Neuronal stem cell (in vitro differentiated cells): ENCODE measurements at places on chromosomes 11 and 22.
A peak's percentile ranks its signal among the peaks of the same experiment; 100 is the strongest.

DNA sequence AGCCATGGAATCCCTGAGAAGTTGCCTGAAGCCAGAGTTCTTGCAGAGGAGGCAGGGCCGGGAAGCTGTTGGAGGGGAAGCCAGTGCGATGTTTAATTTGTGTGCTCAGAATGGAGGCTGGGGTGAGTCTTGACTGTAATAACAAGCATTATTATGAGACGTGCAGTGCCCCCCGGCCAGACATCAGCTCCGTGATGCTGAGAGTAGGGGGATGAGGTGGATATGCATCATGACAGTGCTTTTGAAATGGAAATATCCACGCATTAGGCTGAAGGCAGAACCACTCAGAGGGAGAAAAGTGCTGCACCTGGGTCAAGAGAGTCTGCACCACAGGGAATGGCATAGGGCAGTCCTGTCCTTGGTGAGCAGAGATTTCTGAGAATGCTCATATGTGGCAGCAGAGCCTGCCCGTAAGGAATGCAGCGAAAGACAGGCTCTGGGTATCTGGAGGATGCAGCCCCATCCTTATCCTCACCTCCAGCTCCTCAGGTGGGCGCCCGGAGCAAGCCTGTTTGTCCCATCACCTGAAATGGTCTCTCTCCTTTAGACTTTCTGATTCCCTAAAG, 37.6 kb upstream of the SEZ6L start:
- DNase-seq, result no peak

DNA sequence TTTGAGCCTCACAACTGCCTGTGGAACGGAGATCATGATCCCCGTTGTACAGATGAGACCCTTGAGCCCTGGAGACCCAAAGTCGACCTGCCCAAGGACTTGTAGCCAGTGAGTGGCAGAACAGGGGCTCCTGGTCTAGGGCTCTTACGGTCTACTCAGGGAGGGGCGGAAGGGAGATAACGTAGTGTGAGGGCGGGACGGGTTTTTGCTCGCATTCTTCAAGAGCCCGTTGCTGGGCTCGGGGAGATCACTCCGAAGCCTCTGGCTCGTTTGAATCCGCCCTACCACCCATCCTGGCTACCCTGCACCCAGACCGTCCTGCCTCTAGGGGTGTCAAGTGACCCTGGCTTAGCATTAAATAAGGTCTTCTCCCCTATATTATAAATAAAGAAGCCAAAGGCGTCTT, 639 bp downstream of the CRY2 start:
- DNase-seq, result peak; percentile 32

DNA sequence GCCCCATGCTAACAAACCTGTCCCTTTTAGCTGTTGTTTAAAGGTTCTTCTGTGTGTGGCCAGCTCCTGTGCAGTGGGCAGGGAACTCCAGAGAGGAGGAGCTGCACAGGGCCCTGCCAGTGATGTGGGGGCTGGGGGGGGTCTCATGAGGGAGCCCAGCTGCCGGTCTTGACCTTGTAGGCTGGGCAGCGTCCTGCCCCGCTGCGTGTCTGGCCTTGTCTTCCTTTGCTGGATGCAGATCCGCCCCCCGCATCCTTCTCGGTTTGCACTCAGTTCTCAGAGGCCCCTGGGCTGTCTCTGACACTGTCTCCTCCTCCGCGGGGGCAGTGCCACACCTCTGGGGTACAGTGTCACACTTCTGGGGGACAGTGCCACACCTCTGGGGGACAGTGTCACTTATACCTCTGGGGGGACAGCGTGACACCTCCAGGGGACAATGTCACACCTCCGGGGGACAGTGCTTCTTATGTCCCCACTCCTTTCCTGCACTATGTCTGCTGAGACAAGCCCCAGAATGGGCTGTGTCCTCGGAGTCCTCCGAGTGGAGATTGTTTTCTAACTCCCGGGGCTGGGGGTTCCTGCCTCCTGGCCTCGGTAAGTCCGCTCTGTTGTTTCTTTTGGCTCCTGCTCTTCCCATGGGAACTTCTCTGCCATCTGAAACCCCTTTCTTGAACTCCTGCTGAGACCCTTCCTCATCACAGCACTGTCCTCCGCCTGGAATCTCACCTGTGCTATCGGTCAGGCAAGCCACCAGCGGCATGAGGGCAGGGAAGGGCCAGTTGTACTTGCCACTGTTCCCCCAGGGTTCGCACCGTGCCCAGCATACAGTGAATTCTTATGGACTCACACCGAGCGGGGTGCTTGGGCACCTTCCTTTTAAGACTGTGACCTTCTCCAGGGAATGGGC, 788.3 kb downstream of the TBC1D22A start:
- DNase-seq, result no peak

- DNase-seq, result peak; percentile 49
Measured at GRCh38 chr11:131246663-131247062, 123.8 kb upstream of the NTM start.

- no peak for DNase-seq
Measured at GRCh38 chr22:47612311-47612910, 850.0 kb downstream of the TBC1D22A start.

- no peak for DNase-seq
Measured at GRCh38 chr11:130462101-130462885, 13.8 kb downstream of the ADAMTS15 start.

GRCh38 chr11:10495464-10495786, 40.4 kb downstream of the AMPD3 start:
- no peak for DNase-seq

GRCh38 chr11:25211635-25212254, 714.9 kb downstream of the LUZP2 start:
- no peak for DNase-seq

- DNase-seq, result no peak
Measured at GRCh38 chr22:41216984-41217383, 11.9 kb downstream of the L3MBTL2 start.

DNA sequence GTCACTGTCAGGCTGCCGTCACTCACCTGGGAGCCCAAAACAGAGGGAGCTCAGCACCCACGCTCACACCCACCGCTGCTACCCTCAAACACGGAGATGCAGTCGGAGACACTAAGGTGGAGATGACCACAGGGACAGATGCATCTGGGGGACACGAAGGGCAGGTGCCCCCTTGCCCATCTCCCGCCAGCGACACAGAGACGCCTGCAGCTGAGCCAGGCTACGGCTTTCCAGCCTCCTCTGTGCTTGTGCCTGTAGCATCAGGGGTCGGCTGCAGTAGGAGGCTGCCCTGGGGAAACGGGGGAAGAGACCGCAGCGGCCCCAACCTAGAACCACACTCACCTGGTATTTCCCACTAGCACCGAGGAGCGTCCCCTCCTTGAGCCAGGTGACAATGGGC, 19.3 kb downstream of the IGSF9B start:
- no peak for DNase-seq

DNA sequence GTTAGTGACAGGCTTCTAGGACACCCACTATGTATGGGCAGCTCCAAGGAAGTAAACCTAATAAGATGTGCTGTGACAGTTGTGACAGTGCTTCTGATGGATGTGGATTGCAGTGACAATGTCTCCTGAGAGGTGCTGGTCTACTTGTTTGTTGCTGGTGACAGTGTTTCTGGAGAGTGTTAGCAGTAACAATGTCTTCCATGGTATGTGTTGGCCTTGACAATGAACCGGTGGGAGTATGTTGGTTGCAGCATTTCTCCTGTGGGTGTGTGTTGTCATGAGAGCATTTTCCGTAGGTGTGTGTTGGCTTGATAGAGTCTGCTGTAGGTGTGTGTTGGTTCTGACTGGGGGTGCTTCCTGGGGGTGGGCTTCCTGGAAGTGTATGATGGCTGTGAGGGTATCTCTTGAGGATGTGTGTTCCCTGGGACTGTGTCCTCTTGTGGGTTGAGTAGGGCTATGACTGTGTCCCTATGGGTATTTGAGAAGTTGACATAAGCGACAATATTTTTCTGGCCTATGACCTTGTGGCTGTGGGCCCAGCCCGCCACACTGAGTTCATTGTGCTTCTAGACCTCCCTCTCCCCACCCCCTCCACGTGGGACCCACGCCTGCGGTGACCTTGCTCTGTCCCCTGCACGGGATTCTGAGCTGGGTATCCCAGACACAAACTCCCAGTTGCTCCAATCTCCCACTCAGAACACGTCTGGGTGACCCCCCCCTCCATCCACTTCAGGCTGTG, 1.2 kb downstream of the DCHS1 start:
- DNase-seq, result no peak

DNA sequence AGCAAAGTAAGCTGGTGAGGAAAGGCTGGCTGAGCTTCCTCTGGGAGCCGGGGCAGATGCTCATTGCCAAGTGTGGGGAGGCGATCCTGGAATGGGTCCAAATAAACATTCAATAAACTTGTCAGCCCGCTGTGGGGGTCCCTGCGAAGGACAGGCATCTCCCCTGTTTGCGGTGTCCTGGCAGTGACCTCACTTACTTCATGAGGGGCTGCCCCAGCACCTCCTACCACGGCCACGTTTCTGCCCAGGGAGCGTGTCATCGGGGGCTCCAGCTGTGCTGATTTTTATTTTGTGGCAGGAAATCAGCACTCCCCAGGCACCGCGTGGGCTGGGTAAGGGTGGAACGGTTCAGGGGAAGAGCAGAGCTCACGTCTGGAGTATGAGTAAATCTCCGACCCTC, 493.9 kb upstream of the B3GAT1 start:
- DNase-seq, result no peak

DNA sequence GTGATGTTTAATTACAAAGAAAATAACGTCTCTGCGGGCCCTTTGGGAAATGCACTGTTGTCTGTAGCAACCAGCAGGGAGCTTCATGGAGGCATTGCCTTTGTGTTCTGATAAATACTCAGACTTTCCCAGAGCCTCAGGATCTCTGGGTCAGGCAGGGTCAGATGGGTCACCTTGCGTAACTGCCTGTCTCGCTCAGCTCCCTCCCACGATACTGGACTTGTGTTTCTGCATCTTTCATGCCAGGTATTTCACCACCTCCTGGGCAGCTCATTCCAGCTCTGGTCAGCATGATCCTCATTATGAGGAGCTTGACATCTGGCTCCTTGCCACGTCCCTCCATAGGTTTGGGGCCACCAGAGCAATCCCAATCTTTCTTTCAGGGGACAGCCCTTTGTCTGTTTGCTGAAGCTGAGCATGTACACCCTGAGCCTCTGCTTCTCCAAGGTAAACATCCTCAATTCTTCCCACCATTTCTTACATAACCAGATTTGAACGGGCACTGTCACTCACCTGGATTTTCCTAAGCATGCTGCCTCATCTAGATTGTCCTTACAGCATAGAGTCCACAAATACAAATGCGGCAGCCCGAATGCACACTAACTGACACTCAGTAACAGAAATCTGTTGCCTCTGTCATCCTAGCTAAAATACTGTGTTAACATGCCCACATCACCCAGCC, 162.3 kb downstream of the LARGE1 start:
- no peak for DNase-seq
